Activated CD4-positive, alpha-beta memory T cell treated with anti-CD3 and anti-CD28 coated beads for 36 hours (primary cell): ENCODE measurements at places on chromosomes 7 and 10. TPM values are rescaled to one million over a fixed set of nuclear protein-coding genes. Genes with fewer than 3 reads are reported as not detected.
A peak's percentile ranks its signal among the peaks of the same experiment; 100 is the strongest.

Gene UPK3B
- 1.6 TPM for total RNA-seq

DNA sequence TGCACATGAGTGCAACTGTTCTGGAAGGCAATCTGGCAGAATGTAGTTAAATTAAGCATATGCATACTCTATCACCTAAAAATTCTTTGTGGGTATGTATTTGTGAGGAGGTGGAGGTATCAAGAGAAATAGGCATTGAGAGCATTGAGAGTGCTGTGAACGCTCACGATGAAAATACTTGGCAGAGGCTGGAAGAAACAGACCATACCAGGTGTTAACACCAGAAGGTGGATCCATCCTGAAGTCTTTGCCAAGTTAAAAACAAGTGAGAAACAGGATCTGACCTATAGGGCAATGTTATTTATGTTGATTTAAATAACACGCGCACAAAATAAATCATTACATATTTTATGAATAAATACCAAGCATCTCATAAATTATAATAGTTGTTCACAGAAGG, 311.6 kb downstream of the PCLO start:
- H3K36me3 ChIP-seq: no peaks in the 10 kb centered on the region
- DNase-seq: no peak
- no peaks in the 10 kb centered on the region for H3K4me1 ChIP-seq
- no peak overlapping the region for H3K27ac ChIP-seq

GRCh38 chr10:125868372-125868975, 12.6 kb downstream of the DHX32 start:
- no peaks in the 10 kb centered on the region for H3K27me3 ChIP-seq
- H3K36me3 ChIP-seq: no peaks in the 10 kb centered on the region
- no peak overlapping the region for H3K4me3 ChIP-seq
- DNase-seq: no peak
- no peak overlapping the region for H3K27ac ChIP-seq

Gene TMEM236
- total RNA-seq: 0.10 TPM

- H3K4me3 ChIP-seq: no peak overlapping the region
- no peaks in the 10 kb centered on the region for H3K27me3 ChIP-seq
- no peaks in the 10 kb centered on the region for H3K4me1 ChIP-seq
- DNase-seq: no peak
- H3K36me3 ChIP-seq: peaks cover 48% of the 10 kb centered on the region
Measured at GRCh38 chr7:5320802-5321396, 38.2 kb downstream of the SLC29A4 start.

- H3K36me3 ChIP-seq: peaks cover 33% of the 10 kb centered on the region
- no peaks in the 10 kb centered on the region for H3K27me3 ChIP-seq
- H3K27ac ChIP-seq: no peak overlapping the region
- DNase-seq: no peak
Measured at GRCh38 chr7:149022756-149023360, 5.4 kb downstream of the PDIA4 start.

DNA sequence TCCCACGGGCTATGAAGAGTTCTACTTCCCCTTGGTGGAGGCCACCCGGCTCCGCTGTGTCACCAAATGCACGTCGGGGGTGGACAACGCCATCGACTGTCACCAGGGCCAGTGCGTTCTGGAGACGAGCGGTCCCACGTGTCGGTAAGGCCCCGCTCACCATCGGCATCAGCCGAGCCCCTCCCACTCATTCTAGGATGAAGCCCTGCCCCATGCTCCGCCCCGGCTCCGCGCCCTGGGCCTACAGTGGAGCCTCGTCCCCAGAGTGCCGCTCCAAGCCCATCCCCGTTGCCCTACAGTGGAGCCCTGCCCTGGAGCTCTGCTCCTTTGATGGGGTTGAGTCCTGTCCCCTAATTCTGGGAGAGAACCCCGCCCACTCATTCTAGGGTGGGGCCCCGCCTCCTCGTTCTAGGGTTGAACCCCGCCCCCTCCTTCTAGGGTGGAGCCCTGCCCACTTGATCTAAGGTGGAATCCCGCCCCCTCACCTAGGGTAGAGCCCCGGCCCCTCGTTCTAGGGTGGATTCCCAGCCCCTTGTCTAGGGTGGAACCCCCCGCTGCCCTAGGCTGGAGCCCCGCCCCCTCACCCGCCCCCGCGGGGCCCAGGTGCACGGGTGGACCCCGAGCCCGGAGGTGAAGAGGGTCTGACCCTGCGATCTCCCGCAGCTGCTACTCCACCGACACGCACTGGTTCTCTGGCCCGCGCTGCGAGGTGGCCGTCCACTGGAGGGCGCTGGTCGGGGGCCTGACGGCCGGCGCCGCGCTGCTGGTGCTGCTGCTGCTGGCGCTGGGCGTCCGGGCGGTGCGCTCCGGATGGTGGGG, 3.4 kb upstream of the MUC12 start:
- peak overlapping the region; percentile 43 for H3K4me3 ChIP-seq
- DNase-seq: peak; percentile 90
- H3K27ac ChIP-seq: no peak overlapping the region
- H3K27me3 ChIP-seq: peaks cover 45% of the 10 kb centered on the region
- peaks cover 15% of the 10 kb centered on the region for H3K4me1 ChIP-seq
- no peaks in the 10 kb centered on the region for H3K36me3 ChIP-seq

DNA sequence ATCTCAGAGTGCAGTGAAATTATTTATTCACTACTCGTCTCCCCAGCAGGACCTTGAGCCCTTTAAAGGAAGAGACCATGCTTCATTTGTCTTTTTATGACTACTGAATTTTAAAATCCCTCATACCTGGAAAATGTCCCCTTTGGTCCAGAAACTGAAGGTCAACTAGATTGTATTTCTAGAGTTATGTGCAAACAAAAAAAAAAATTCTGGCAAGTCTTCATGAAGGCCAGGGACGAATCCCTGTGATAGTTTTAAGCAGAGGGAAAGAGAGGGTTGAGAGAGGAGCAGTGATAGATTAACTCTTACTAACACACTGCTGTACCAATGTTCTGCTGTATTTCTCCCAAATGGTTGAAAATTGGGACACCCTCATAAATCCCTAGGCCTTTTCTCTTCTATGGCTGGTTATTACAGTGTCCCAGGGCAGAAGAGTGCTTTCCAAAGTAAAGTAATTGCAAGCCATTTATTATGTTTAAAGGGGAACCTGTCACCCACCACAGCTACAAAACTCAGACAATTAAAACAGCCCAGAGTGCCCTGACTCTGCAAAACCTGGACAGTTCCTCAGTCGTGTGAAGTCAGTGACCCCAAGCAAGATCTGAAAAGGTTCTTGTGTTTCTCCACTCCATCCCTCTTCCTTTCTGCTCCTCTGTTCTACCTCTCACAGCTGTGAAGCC, 182.8 kb upstream of the AOAH start:
- no peaks in the 10 kb centered on the region for H3K27me3 ChIP-seq
- peaks cover 45% of the 10 kb centered on the region for H3K36me3 ChIP-seq
- no peak for DNase-seq
- H3K4me3 ChIP-seq: no peak overlapping the region

- no peak for DNase-seq
- H3K4me3 ChIP-seq: no peak overlapping the region
- H3K4me1 ChIP-seq: peaks cover 30% of the 10 kb centered on the region
- H3K27ac ChIP-seq: no peak overlapping the region
- no peaks in the 10 kb centered on the region for H3K36me3 ChIP-seq
Measured at GRCh38 chr10:69461243-69462025, 10.2 kb downstream of the TSPAN15 start.

DNA sequence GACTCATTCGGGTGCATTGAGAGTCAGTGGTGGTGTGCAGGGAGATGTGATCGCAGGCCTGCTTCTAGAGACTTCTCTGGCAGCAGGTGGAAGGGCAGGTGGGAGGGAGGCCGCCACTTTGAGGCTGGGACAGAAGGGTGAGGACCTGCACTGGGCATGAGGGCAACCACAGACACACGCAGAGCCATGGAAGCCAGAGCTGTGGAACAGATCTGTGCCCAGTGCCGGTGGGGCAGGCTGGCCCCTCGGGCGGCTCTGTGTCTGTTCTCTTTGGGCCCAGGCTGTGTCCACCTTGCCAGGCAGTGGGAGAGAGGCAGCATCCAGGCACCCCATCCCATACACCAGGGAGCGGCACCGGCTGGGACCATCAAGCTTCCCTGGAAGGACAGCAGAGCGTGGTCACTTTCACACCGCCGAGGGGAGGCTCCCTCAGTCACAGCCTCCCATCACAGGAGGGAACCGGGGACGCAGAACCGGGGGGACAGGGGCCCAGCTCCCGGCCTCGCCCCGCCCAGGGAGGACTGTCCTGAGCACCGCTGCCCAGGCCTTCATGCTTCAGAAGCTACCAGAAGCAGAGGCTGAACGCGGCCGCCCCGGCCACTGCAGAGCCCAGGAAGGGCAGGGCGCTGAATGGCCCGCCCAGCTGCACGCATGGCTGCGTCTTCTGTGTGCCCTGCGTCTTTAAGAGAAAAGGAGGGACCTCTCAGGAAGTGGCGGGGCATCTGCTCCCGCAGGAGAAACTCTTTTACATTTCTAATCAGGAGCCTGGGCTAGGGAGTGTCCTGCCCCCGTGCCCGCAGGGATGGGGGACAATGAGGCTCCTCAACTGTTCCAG, 32.1 kb downstream of the EN2 start:
- peaks cover 32% of the 10 kb centered on the region for H3K27me3 ChIP-seq
- H3K4me1 ChIP-seq: peaks cover 9% of the 10 kb centered on the region
- peak overlapping the region; percentile 39 for H3K4me3 ChIP-seq
- DNase-seq: no peak
- no peaks in the 10 kb centered on the region for H3K36me3 ChIP-seq

Gene PHF14
- 28.6 TPM for total RNA-seq

Gene SFTPA1
- total RNA-seq: not detected

GRCh38 chr10:59337201-59337652, 25.1 kb downstream of the FAM13C start:
- H3K36me3 ChIP-seq: no peaks in the 10 kb centered on the region
- no peak for DNase-seq

Gene RBM28
- 46.2 TPM for total RNA-seq

Gene GALNT17
- total RNA-seq: not detected

- H3K27ac ChIP-seq: no peak overlapping the region
- no peak overlapping the region for H3K4me3 ChIP-seq
- no peak for DNase-seq
- no peaks in the 10 kb centered on the region for H3K36me3 ChIP-seq
Measured at GRCh38 chr7:27214239-27214950, 14.5 kb upstream of the HOXA13 start.

DNA sequence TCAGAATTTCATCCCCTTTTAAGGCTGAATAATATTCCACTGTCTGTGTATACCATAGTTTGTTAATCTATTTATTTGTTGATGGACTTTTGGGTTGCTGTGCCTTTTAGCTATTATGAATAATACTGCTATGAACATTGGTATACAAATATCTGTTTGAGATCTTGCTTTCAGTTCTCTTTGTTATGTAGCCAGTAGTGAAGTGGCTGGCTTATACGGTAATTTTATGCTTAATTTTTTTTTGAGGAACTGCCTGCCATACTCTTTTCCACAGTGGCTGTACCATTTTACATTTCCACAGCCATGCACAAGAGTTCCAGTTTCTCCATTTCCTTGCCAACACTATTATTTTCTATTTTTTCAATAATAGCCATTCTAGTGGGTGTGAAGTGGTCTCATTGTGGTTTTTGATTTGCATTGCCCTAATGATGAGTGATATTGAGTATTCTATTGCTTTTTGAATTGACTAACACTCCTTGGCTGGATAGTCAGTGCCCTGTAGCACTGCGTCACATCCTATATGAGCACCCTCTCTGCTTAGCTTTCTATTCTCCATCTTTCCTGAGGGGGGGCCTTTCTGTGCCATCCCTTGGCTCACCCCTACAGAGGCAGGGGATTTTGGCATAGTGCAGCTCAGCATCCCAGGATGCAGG, 29.4 kb upstream of the RAPGEF5 start:
- H3K27ac ChIP-seq: no peak overlapping the region
- H3K36me3 ChIP-seq: no peaks in the 10 kb centered on the region
- DNase-seq: no peak
- H3K4me3 ChIP-seq: no peak overlapping the region

DNA sequence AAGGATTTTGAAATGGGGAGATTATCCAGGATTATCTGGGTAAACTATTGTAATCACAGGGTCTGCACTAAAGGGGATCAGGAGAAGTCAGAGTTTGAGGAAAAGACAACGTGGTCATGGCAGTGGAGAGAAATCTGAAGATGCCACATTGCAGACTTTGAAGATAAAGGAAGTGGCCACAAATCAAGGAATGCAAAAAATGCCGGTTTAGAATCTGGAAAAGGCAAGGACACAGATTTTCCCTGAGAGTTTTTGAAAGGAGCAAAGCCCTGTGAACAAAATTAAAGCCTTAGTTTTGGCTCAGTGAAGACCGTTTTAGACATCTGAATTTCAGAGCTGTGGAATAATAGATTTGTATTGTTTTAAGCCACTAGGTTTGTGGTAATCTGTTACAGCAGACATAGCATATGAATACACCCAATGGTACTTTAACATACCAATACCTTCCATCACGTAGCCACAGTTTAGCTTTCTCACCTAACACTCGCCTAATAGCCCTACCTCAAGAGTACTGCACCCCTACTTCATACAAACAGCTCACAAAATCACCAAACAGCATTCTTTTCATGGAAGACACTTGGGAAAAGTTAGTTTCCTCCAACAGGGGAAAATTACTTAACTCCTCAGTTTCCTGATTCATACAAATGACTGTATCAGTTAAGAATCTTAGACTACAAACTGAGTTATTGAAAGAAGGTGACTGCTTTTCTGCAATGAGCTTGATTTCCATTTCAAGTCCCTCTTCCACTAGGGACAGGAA, 446.5 kb downstream of the INHBA start:
- H3K36me3 ChIP-seq: no peaks in the 10 kb centered on the region
- H3K4me3 ChIP-seq: no peak overlapping the region
- H3K4me1 ChIP-seq: no peaks in the 10 kb centered on the region
- no peak overlapping the region for H3K27ac ChIP-seq
- H3K27me3 ChIP-seq: no peaks in the 10 kb centered on the region
- no peak for DNase-seq

Gene BTAF1
- total RNA-seq: 49.9 TPM

DNA sequence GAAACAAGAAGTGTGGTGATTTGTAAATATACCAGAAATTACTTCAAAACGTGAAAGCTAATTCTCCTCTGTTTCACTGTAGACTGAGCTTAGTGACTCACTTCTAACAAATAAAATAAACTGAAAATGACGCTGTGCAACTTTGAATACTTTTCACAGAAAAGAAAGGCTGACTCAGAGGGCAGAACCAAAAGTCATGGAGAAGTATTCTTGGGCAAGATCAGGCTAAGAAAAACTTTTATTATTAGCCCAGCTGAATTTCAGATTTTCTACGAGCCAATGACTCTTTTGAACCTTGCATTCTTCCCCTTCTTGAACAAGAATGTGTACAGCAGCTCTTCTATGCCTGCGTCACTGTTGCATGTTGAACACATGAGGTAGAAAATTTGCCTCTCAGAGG, 527.3 kb upstream of the GHITM start:
- no peaks in the 10 kb centered on the region for H3K36me3 ChIP-seq
- H3K27ac ChIP-seq: no peak overlapping the region
- no peak for DNase-seq
- H3K4me3 ChIP-seq: no peak overlapping the region
- H3K4me1 ChIP-seq: no peaks in the 10 kb centered on the region
- no peaks in the 10 kb centered on the region for H3K27me3 ChIP-seq

Gene CASP2
- 129 TPM for total RNA-seq

GRCh38 chr10:44516891-44517290, 132.0 kb upstream of the CXCL12 start:
- no peaks in the 10 kb centered on the region for H3K4me1 ChIP-seq
- no peaks in the 10 kb centered on the region for H3K27me3 ChIP-seq
- no peak for DNase-seq

GRCh38 chr7:55212838-55213237, 152.3 kb upstream of the LANCL2 start:
- no peaks in the 10 kb centered on the region for H3K4me1 ChIP-seq
- H3K27ac ChIP-seq: no peak overlapping the region
- H3K36me3 ChIP-seq: no peaks in the 10 kb centered on the region
- no peak overlapping the region for H3K4me3 ChIP-seq
- DNase-seq: no peak
